Stimulated activated CD8-positive, alpha-beta memory T cell treated with anti-CD3 and anti-CD28 coated beads, Interleukin-12 subunit alpha, Interleukin-12 subunit beta, amount 100 ng/mL, for 4 hours (primary cell): ENCODE measurements at places on chromosomes 6 and 20.

- no peak for DNase-seq
Measured at GRCh38 chr6:101845621-101846020, 452.1 kb downstream of the GRIK2 start.

GRCh38 chr20:21102603-21103311 lies 3.4 kb downstream of the LINC00237 start:
- no peak for DNase-seq

DNA sequence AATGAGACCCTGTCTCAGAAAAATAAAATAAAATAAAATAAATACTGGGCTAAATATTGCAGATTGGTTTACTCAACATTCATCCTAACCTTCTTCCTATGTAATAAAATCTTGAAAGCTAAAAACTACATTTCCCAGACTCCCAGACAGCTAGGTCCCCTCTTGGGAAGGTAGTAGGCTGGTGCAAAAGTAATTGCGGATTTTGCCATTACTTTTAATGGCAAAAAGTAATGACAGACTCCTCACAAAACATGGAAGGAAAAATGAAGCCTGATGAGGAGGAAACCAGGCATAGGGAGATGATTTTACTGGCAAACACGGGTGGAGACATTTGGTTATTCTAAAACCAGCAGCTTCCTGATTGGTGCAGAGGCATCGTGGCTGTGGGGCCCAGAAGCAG lies 70.6 kb upstream of the E2F3 start:
- no peak for DNase-seq

- DNase-seq = no peak
Measured at GRCh38 chr6:158122048-158122447, 46.0 kb downstream of the SERAC1 start.

DNA sequence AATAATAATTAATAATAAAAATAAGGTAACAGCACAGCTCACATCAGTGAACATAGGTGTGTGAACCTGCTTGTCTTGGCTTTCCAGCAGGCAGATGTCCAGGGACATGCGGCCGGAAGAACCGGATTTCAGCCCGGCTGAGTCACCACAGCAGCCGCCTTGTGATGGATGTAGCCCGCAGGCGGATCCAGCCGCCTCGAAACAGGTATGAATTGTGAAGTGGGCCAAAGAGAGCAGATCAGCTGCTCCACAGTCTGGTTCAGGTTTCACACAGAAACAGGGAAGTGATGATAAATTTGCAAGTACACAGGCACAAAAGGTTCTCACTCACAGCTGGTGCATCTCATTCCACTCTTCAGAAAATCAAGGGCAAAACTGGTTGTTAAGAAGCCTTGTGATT lies 55.1 kb downstream of the ID4 start:
- no peak for DNase-seq

GRCh38 chr6:95973976-95974375 lies 41.8 kb upstream of the FUT9 start:
- DNase-seq = no peak

- no peak for DNase-seq
Measured at GRCh38 chr6:143328876-143329275, 121.6 kb downstream of the ADAT2 start.

DNA sequence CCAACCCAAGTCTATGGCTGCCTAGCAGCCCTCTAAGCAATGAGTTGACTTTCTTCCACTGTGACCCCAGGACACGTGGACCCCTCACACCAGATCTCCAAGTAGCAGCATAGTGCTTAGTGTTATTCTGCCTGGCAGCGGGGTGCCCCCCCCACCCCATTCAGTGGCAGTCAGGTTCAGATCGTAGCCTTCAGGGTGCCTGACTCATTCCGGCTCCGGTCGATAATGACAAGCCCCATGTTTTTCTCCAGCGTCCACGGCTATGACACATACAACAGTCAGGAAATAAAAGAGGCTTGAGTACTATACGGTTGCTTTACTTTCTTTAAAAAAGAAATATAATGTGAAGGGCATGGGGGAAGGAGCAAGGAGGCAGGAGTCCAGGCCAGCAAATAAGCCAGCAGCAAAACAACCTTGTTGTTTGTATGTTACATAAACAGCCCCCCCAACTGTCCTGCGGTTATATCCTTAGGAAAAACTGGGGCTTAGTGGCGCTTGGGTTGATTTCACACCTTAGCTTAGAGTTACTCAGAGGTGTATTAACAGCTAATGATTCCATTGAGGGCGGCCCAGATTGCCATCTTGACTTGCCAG lies 23.1 kb downstream of the GNAS start:
- no peak for DNase-seq

- DNase-seq = no peak
Measured at GRCh38 chr6:88124925-88125557, 41.1 kb downstream of the CNR1 start.

DNA sequence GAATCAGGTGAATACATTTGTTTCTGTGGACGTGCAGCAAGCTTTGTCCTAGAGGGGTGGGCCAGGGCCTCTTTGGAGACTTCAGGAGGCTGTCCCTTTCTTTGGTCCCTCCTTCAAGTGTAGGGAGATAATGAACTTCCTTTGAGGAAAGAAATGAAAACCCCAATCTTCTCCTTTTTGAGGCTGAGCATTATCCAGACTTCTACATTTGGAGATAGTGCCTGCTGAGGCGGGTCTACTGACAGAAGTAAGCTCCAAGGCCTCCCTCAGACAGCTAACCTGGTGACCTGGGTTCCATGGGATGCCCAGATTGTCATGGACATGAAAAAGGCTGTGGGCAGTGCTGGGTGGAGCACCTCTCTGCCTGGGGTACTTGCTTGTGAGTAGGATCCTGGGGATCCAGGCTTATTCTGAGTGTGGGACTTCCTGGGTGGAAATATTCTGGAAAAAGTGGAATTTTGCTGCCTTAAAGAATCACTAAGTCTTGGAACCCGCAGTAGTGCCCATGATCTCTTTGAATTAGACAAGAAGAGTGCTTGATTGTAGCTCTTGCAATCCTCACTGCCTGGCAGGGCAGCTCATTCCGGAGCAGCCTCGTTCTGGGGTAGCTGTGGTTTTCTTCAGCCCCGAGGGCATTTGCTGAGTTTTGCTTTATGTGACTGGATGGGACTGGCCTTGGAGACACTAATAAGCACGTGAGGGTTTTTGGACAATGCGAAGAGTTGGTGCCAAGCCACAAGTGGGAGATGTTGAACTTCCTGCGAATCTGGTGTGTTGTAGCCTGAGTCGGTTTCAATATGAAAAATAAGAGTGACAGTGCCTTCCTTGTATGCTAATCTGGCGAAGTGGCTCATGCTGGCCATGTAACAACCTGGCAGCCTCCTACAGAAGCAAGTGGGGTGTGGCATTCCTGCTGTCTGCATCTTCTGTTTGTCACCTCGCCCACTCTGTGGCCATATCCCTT lies 28.1 kb downstream of the SNRNP48 start:
- no peak for DNase-seq

DNA sequence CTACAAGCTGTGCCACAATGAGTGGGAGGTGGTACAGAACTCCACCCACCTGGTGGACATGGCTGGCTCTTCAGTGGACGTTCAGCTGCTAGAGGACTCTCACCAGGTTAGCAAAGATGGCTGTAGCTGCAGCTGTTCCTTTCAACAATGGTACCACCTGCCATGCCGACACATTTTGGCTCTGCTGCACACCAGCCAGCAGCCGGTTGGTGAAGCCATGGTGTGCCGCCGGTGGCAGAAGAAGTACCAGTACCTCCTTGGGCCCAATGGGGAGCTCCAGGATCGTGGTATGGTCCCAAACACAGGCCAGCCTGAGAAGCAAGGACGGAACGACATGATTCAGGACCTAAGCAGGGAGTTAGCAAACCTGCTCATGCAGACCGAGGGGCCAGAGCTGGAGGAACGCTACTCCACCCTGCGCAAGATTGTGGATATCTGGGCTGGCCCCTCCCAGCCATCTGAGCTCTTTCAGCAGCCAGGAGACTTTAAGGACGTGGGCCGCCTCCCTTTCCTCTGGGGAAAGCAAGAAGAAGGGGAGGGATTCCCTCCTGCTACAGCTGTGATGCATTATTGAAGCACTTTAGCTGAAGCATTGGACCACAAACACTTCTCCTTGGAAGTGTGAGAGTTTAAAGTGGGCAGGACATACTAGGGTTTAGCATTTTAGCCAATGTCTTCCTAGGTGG lies 2.8 kb upstream of the ZSWIM1 start:
- DNase-seq = no peak

GRCh38 chr6:2918936-2919335 lies 15.8 kb upstream of the SERPINB9 start:
- DNase-seq = no peak

DNA sequence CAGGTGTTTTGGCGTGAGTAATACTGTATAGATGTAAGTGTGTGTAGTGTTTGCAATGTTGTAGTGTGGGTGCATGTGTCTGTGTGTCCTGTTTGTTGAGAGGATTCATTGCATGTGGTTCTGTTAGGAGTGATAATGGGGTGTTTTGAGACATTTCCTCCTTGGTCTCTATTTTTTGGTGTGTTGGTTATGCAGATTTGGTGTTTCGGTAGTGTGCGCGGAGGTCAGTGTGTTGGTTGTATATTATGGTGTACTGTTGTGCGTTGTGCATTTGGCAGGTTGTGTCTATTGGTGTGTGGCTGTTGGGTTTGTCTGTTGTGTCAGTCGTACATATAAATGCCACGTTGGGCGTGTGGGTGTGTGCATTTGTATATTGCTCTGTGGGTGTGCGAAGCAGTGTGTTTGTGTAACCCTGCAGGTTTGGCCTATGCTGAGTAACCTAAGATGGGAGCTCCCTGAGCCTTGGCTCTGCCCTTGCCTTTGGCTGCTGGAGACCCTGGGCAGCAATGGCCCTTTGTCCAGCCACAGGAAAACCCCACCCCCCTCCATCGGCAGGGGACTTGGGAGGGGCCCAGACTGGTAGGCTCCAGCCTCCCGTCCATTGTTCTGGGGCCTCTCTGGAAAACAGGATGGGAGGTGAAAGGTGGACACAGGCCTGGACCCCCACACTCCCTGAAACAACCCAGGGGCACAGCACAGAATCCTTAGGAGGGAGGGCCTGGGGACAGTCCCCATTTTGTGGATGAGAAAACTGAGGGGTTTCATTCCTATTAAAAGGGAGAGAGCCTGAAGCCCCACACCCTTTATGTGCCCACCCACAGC lies 10.3 kb upstream of the ID1 start:
- DNase-seq = no peak

- no peak for DNase-seq
Measured at GRCh38 chr6:46915380-46915779, 6.4 kb downstream of the ADGRF5 start.

DNA sequence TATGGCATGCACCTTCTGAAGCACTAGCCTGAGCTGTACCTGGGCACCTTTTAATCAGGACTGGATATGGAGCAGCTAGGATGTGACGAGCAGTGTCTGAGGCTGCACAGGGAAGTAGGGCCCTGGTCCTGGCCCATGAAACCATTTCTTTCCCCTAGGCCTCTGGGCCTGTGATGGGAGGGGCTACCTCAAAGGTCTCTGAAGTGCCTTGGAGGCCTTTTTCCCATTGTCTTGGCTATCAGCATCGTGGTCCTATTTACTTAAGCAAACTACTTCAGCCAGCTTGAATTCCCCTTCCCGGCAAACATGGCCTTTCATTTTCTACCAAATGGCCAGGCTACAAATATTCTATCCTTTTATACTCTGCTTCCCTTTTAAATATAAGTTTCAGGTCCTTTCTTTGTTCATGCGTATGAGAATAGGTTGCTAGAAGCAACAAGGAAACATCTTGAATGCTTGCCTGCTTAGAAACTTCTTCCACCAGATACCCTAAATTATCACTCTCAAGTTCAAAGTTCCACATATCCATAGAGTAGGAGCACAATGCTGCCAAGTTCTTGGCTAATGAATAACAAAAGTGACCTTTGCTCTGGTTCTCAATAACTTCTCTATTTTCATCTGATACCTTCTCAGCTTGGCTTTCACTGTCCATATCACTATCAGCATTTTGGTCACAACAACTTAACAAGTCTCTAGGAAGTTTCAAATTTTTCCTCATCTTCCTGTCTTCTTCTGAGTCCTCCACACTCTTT lies 673.1 kb downstream of the HTR1B start:
- DNase-seq = no peak

- no peak for DNase-seq
Measured at GRCh38 chr6:7960848-7961247, 50.3 kb upstream of the TXNDC5 start.

- no peak for DNase-seq
Measured at GRCh38 chr6:32288426-32288825, 64.6 kb upstream of the NOTCH4 start.

DNA sequence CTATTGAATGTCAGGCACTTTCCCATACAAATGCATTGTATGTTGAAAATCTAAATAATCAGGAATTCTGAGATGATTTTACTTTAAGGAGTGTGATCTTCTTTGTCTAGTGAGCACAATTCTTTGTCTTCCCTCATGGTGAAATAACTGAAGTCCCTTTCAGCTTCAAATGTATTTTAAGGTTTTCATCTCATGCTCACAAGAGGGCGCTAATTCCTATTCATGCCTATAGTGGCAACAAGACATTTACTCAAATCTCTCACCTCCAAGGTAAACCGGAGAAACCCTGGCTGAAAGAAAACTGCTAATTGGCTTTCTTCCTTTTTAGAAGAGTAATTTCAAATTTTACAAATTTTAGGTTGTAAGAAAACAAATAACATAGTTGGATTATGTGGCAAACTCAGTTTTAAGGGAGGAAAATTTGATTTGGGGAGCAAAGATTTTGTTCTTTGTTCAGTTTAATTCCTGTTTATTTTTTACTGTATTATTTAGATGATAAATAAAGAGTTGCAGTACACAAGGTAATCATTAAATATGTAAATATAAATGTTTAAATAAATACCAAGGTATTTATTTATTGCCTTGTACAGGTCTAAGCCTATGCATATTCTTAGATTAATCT lies 69.1 kb downstream of the SLC35F1 start:
- no peak for DNase-seq

- no peak for DNase-seq
Measured at GRCh38 chr6:146305092-146305491, 238.5 kb upstream of the RAB32 start.

DNA sequence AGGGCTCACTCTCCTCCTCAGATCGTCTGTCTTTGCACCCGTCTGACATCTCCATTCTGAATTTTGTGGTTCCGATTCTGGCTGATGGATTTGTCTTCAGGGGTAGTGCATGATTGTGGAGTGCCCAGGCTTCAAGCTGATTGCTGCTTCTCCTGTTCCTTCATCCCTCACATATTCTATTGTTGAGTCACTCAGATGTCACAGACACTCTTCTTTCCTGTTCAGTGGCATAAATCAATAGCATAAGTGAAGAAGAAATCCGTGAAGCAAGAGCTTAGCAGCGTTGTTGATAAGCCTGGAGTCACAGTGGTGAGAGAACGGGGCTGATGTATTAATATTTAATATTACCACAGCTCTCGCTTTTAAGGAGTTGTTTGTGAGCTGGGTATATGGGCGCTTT lies 152.5 kb downstream of the MTHFD1L start:
- no peak for DNase-seq

GRCh38 chr6:169083508-169083874 lies 170.2 kb downstream of the THBS2 start:
- DNase-seq = no peak
